ENCODE measurements at places on chromosomes 7 and 10.

DNA sequence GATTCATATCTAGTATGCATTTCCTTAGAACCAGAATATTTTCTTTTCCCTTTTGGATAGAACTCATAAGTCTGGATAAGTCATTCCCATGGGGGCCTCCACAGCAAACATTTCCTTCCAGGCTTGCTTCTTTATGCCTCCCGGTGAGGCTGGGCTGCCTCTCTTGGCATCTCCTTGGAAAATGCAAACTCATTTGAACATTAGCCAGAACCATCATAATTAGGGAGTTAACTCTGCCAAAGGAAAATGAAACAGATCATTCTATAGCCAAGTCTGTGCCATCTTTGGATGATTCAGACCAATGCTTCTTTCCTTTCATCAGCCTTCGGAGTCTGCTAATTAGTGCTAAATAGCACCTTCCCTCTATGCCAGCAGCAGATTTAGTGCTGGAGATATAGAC, 81.1 kb downstream of the PLPP4 start:
- no peak for DNase-seq

GRCh38 chr7:29408841-29409243, 154.8 kb upstream of the PRR15 start:
- peak; percentile 17 for DNase-seq

GRCh38 chr7:95871896-95872295, 99.5 kb downstream of the DYNC1I1 start:
- DNase-seq: no peak

DNA sequence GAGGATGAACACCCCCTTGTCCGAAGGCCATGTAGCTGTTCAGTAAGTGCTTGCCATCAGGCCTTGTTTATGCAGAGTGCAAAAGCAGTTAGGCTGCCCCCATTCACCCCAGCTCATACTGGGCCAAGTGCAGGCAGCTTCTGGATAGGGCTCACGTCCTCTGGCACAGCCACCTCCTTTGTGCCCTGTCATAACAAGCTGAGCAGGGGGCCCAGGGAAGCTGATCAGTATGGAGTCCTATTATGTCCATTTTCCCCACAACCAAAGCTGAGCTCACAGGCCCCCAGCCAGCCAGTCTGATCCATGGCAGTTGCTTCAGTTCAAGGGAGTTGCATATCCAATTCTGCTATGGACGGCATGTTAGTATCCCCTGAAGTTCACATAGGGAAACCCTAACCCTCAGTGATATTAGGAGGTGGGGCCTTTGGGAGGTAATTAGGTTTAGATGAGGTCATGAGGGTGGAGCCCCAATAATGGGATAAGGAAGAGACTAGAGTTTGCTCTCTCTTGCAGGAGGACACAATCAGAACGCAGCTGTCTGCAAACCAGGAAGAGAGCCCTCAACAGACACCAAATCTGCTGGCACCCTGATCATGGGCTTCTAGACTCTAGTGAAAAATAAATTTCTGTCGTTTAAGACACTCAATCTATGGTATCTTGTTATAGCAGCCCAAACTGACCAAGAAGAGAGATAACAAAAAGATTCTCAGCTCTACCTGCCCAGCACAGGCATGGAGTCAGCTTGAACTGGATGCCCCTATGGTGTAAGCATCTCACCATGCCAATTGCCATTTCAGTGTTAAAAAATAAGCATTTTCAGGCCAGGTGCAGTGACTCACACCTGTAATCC, 155.9 kb downstream of the FGFR2 start:
- DNase-seq: no peak

- DNase-seq: no peak
Observed at GRCh38 chr7:38222481-38223096, 44.5 kb downstream of the STARD3NL start.

DNA sequence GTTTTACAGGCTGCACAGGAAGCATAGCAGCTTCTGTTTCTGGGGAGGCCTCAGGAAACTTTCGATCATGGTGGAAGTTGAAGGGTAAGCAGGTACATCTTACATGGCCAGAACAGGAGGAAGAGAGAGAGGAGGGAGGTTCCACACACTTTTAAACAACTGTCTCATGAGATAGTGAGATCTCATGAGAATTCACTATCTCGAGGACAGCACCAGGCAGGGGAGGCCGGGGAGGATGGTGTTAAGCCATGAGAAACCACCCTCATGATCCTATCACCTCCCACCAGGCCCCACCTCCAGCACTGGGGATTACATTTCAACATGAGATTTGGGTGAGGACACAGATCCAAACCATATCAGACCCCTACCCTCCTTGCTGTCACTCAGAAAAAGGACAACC, 23.7 kb downstream of the ZNF503 start:
- DNase-seq: no peak

DNA sequence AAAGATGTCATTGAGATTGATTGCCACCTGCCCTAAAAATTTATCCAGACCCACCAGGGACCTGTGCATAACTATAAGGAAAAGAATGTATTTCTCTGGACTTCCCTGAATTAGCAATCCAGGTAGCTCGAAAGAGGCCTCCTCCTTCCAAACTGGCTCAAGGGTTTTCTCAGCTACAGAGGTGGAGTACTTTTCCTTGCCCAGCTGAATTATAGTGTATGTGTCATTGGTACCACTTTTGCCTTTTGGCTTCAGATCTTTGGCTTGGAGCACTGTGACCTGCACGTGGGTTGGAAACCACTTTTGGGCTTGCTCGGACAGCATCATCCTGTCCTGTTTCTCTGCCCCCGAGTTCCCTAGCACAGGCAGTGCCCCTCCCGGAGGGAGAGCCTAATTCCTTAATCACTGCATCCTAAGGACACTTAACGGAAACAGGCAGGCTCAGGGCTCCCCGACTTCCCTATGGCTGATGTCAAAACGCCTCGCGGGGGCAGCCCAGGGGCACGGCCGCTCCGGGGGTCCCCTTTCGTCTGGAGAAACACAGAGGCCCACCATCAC, 825 bp downstream of the RAB11FIP2 start:
- DNase-seq: no peak

DNA sequence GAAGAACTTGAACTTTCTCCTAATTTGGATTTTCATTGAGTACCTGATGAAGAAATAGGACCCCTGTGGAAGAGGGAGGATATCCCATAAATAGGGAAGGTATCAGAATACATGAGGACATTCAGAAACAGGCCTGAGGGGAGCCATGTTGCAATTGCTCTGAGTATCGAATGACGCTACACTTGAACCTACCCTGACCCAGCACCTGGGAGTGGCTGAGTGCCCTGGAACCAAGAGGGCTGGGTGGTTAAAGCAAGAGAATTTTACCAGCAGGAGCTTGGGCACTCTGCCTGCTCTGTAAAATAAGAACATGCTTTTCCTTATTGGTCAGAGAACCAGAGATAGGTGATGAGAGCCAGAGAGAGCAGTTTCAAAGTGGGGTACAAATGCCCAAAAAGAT, 7.2 kb downstream of the NEUROD6 start:
- no peak for DNase-seq

DNA sequence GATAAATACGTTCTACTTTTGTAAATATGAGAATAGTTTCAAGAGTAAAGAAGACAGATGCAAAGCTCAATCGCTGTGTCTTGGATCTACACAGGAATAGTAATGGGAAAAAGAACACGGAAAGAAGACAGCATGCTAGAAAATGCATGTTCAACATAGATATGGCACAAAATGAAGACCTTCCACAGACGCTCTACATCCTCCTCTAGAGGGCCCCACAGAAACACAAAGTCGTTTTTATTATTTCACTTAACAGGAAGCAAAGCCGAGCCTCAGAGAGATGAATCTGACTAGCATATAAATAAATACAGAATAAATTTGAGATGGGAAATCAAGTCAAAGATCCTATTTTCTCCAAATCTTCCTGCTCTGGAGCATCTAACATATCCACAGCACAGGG, 292.6 kb downstream of the PARD3 start:
- DNase-seq: no peak

GRCh38 chr7:77565917-77566316, 28.8 kb downstream of the PTPN12 start:
- DNase-seq: no peak

GRCh38 chr10:17113889-17114540, 15.6 kb downstream of the CUBN start:
- no peak for DNase-seq

DNA sequence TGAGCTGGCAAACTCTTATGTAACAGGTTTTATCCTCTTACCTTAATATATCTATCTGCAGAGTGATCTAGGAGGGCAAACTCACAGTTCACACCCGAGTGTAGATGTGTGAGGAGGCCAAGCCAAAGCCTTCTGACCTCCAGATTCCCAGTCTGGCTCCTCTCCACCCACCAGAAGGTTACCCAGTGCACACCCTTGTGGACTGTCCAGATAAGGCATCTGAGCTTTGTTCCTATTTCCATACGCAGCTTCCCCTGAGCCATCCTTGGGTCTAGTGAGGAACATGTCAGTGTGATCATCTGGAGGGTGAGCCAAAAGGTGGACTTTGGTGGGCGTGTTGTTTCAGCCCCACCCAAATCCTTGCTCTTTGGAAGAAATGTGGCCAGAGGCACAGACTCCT, 203.0 kb upstream of the MEOX2 start:
- no peak for DNase-seq

DNA sequence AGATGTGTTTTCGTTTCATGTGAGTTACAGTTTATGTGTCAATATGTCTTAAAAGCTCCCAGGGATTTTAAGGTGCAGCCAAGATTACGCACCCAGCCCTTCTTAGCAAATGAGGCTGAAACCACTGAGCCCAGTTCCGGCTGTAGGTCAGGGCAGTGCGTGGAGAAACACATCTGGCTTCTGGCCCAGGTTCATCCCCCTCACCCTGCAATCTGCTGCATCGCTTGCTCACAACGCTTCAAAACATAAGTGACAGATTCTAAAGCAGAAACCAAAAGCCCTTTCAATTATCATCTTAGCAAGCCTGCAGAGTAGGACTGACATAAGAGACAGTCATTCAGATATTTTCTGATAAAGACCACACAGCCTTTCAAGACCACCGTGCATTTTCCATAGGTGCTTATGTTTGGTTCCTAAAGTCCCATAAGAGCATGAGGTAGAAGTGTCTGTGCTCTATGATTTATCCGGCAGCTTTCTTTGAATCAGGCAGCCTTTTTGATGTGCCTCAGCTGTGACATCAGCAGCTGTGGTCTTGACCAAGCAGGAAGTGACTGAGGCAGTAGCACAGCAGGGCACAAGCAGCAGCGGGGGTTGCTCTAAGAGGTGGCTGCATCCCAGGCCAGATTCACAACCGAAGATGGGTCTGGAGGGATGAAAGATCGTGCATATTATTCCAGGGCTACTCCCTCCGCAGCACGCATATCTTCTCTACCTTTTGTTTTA, 72.1 kb upstream of the LYZL2 start:
- DNase-seq: peak; percentile 45

DNA sequence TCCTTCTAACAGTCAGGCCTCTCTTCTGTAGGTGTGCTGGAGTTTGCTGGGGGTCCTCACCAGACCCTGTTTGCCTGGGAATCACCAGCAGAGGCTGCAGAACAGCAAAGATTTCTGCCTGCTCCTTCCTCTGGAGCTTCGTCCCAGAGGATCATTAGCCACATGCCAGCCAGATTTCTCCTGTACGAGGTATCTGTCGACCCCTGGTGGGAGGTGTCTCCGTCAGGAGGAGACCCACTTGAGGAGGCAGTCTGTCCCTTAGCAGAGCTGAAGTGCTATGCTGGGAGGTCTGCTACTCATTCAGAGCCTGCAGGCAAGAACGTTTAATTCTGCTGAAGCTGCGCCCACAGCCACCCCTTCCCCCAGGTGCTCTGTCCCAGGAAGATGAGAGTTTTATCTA, 611.1 kb upstream of the COBL start:
- DNase-seq: no peak

DNA sequence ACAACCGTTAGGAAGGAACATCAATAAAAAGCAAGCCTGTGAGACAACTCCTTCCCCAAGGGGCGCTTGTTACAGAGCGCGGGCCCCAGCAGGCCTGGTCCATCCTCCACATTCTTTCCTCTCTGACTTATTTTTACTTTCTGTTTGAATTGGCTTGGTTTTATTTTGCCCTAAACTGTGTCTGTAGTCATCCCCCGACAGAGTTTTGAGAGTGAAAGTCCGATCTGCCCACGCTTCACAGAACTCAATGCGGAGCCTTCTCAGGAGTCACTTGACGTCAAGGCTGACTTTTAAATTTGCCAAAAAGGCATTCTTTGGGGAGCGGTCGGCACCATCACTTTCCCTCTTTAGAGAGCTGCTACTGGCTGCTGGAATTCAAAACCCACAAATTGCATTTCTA, 150.1 kb upstream of the KLF6 start:
- peak; percentile 5 for DNase-seq

- DNase-seq: no peak
Observed at GRCh38 chr10:97188261-97188711, 2.5 kb upstream of the SLIT1 start.

DNA sequence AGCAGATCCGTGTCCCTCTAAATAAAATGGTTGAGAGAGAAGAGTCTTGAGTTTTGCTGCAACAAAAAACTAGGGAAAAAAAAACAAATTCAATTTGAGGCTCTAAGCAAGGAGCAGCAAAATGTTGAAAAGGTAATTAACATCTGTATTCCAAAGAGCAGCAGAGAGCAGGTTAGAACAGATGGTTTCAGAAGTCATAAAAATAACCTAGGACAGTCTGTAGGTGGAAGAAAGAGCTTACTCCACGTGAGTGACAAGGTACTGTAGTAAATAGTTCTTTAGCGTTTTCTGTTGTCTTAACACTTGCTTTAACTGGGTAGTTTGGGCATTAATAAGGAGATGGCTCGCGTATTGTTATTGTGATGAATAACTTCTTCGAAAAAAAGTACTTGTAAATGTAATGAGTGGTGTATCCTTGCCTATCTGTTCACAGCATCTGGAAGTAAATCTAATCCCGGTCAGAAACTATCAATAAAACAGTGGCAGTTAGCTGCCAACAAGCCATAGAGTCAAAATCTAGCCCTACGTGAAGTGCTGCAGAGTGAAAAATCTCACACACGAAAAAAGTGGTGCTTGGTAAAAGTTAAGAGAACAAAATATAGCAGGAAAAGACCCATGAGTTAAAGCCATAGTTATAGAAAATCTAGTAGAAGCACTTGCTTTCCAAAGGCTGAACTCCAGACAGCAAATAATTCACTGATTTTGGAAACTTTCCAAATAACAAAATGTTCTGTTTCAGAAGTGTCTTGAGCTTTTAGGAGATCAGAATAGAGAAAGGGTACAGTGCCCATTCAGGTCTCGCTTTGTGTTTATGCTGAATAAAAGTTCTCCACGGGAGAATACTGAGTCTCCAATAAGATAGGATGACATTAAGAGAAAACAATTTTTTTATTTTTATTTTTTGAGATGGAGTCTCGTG, 49.3 kb upstream of the PARD3 start:
- no peak for DNase-seq

- DNase-seq: no peak
Observed at GRCh38 chr7:44944821-44945220, 34.0 kb downstream of the MYO1G start.

All from stimulated activated CD8-positive, alpha-beta memory T cell treated with anti-CD3 and anti-CD28 coated beads, Interleukin-4, amount 100 ng/mL, for 1 hour (primary cell).